ENCODE measurements at places on chromosomes 13 and 19.

DNA sequence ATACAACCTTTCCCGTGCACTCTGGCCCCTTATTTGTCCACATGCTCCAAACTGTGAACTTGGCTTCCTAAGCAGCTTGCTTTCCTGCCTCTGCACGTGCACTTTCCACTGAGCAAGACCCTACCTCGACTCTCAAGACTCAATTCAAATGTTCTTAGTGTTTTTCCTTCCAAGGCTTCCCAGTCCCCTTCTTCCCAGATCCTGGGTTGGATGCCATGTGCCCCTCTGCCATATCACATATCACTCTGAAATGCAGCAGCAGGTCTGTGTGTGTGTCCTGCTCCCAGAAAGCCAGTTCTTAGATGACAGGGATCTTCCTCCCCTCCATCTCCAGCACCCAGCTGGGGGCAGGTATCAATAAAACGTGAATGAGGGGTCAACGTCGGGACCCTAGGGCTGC lies 3.0 kb downstream of the ZNF557 start:
- no peak for DNase-seq

- no peak for DNase-seq
Observed at GRCh38 chr13:74573654-74574053, 439.4 kb upstream of the KLF12 start.

GRCh38 chr19:51166846-51167490 lies 24.9 kb downstream of the SIGLEC7 start:
- no peak for DNase-seq

- no peak for DNase-seq
Observed at GRCh38 chr13:78562237-78562889, 41.0 kb downstream of the POU4F1 start.

GRCh38 chr13:89520468-89520867 lies 1827.0 kb upstream of the MIR17HG start:
- no peak for DNase-seq

- peak; percentile 18 for DNase-seq
Observed at GRCh38 chr19:6038634-6039405, 60.9 kb upstream of the RANBP3 start.

DNA sequence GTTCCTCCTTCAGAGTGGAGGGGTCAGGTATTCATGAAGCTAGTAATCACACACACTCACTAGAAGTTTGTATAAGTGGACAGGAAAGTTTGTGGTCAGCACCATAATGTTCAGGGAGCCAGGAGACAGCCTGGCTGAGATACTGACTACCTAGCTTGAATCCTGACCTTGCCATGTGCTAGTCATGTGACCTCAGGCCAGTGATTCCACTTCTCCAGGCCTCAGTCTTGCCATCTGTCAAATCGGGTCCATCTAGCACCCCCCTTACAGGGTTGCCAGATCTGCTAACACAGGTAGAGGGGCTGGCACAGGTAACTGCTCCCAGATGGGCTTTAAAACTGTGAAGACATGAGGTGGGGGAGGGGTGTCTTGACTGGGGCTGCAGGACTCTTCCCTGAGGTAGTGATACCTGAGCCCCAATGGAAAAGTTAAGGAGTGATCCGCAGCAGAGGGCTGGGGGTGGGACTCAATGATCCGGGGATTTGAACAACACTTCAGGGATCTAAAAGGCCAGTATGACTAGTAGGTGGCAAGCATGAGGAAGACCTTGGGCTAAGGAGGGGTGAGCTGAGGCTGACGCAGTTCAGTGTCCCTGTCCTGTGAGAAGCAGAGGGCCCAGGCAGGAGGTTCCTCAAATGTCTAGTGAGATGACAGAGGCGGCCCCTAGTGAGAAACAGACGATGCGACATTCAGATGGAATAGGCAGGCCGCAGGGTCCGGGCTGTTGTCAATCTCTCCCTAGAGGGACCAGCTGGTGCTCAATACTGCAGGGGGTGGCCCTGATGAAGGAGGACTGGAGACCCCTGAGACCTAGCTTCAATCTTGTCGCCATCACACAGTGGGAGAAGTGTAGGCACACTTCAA lies 8.5 kb downstream of the ACTMAP start:
- no peak for DNase-seq

- no peak for DNase-seq
Observed at GRCh38 chr13:69571606-69572323, 535.9 kb upstream of the ATXN8OS start.

DNA sequence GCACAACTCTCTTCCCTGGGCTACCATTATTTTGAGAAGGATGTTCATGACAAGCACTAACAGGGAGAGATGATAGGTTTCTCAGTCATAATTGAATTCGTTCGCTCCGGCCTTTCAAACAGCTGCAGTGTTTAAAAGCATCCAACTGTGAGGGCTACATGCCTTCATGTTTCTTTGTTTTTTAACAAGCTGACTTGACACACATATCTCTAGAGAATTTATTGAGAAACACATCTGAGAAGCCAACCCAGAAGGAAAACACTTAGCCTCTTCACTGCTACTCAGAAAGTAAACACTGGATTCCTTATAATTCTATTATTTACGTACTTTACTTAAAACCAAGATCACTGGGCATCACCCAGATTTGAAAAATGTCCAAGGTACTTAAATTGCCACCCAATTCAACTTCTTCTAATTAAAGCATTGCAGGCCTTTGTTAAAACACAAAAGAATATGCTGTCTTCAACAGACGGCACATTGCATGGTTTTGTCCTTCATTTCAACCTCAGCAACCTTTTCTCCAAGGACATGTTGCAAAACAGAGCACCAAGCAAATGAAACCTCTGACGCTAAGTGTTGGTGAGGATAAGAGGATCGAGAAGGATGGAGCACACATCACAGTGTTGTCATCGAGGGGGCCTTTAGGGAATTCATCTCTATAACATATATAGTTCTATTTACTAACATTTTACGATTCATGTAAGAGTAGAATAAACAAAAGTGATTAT lies 75.8 kb downstream of the TBC1D4 start:
- no peak for DNase-seq

GRCh38 chr13:99000137-99000536 lies 22.3 kb upstream of the DOCK9 start:
- DNase-seq, result no peak

DNA sequence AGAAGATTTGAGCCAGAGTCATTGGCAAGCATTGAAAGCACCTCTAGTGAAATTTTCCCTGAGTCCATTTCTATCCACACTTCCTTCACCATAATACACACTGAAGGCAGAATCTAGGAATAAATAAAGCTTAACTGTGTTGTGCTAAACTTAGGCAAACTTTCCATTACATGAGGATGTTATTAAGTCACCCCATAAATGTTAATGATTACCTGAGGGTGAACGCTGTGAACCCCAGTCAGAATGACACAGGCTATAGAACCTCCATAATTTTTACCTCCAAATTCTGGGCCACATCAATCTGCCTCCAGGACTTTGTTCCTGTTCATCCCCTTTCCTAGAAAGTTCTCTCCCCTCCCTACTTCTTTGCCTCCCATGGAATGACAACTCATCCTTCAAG lies 71.0 kb downstream of the RAP2A start:
- no peak for DNase-seq

DNA sequence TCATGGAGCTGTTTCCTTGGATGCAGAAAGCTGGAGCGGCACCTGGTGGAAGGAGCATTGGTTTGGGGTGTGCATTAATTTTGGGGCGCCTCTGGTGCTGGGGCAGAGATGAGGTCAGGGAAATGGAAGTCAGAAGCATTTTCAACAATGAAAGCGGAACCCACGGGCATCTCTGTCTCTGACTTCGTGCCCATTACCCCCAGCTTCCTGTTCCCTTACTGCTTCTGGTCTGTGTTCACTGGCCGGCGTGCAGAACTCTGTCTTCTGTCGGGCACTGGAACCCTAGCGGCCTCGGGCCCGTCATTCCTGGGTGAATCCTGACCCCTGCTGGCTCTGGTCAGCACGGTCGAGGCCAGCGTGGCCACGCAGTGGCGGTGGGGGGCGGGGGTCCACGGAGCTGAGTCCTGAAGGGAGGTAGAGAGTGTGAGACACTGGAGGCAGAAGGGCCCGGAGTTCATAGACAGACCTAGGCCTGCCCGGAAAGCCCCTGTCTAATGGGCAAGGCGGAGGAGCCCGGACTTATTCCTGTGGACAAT lies 7.9 kb upstream of the LINGO3 start:
- no peak for DNase-seq

- DNase-seq, result no peak
Observed at GRCh38 chr19:48868114-48868886, at the start of gene PLEKHA4. PLEKHA4 (minus strand) TSS chr19:48868617; CDS start chr19:48867620, 997 bp downstream.

DNA sequence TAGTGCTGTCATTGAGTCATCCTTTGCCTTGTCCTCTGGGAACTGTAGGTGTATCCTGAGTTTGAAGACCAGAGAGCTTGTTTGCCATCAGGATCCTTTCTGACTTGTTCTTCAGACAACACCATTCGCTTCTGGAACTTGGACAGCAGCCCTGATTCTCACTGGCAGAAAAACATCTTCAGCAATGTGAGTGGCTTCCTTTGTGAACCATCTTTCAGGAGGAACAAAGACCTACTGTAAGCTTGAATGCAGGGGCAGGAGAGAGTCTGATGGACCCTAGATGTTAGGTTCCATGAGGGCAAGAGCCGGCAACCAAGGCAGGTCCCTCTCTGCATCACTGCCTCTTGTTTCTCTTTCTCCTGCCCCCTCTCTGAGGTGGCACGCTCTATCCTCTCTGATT lies 26.7 kb downstream of the WDR62 start:
- no peak for DNase-seq

DNA sequence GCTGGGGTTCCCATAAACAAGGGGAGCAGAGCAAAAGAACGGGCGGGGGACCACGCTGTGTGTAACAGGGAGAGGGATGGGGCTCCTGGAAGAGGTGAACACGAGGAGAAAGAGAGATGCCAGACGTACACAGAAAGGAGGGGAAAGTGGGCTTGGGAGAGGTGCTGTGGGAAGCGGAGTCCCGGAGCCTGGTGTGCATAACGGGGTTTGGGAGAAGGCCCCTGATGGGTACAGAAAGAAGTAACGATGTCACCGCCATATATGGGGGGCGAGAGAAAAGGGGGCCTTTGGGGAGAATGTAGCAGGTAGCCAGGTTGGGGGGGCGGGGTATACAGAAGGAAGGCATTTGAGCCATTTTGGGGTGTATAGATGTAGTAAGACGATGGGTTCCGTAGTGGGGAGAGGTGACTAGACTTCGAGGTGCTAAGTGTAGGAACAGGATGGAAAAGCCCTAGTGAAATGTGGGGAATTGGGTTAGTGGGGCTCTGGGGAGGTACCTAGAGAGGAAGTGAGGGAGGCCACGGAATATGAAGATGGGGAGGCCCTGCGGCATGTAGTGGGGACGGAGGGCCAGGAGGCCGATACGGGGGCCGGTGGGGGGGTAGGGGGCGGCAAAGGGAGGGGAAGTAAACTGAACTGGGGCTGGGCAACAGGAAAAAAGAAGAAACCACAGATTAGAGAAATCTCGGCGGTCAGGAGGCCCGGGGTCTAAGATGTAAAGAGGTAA lies 787 bp downstream of the ZNF580 start:
- DNase-seq, result no peak

DNA sequence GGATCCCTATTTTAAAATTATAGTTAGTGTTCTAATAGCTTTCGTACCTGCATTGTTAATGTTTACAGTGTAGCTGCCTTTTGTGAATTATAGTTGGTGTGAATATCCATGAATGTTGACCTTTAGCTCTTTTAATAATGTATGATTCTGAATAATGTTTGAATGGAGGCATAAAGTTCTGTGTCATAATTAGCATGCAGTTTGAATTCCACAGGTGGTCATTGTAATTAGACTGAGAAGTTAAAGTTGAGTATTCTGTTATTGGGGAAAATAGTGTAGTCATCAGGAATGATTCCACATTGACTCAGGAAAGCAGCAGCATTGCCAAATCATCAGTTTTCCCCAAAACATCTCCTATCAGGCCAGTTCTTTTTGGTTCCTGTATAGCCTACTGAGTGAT lies 12.1 kb downstream of the GPR18 start:
- no peak for DNase-seq

- peak; percentile 100 for DNase-seq
Observed at GRCh38 chr19:44890366-44891015, 563 bp upstream of the TOMM40 start.

DNA sequence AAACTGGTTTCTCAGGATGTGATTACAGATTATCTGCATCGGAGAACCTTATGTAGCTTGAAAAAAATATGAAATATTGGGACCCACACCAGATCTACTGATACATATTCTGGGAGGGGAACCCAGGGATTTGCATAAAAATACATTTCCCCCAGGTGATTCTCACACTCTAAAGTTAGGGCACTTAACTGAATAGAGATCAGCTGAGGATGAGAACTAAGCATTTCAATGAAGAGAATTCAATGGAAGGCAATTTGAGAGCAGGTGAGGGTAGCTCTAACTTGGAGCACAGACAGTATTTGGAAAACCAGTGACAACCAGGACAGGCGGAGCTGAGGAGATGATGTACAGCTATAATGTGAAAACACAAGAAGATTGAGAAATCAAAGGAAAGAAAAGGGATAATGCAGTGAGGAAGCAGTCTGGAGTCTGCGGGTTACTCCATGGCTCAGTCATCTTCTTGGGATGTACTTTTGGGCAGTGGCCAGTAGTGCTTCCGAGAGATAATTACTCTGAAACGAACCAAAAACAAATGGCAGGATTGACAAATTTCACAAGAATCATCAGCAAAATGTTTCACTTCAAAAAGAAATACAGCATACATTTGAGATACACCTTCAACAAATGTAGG lies 6.1 kb upstream of the OXGR1 start:
- DNase-seq, result no peak

- DNase-seq, result no peak
Observed at GRCh38 chr19:41939861-41940730, 11.8 kb upstream of the ERFL start.

- DNase-seq, result no peak
Observed at GRCh38 chr13:26919732-26920131, 159.1 kb upstream of the GPR12 start.

DNA sequence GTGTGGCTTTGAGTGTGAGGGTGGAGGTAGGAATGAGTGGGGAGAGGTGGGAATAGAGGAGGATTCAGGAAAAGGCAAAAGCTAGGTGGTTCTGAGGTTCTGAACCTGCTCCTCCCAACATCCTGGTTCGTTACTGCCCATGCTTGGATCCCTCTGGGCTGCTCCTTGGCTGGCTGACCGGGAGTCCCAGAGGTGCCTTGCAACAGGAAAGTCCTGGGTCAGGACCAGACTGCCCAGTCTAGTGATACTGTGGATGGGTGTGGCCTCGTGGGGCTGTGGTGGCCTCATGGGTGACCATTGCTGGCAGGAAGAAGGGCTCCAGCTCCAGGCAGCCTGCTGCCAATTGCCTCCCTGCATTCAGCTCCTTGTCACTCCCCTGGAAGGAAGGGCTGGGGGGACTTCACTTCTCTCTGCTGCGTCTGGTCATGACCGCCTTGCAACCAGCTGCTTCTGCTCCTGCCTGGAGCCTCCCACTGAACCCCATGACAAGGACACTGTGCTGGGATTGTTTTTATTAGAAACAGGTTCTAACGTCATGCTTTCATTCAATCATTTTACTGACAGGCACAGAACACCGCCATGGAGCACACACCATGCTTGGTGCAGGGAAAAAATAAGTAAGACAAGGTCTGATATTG lies 61.5 kb upstream of the UBL3 start:
- no peak for DNase-seq

GRCh38 chr19:41478171-41478570 lies 35.2 kb downstream of the ERICH4 start:
- no peak for DNase-seq

- DNase-seq, result no peak
Observed at GRCh38 chr13:25963674-25964073, 88.1 kb downstream of the SHISA2 start.

- no peak for DNase-seq
Observed at GRCh38 chr13:97570442-97570841, 136.5 kb downstream of the RAP2A start.
